ENCODE measurements at places on chromosomes 1 and 21.

GRCh38 chr1:41327383-41327999 lies 33.7 kb upstream of the FOXO6 start:
- DNase-seq = no peak

GRCh38 chr1:161989786-161990185 lies 33.9 kb downstream of the OLFML2B start:
- no peak for DNase-seq

DNA sequence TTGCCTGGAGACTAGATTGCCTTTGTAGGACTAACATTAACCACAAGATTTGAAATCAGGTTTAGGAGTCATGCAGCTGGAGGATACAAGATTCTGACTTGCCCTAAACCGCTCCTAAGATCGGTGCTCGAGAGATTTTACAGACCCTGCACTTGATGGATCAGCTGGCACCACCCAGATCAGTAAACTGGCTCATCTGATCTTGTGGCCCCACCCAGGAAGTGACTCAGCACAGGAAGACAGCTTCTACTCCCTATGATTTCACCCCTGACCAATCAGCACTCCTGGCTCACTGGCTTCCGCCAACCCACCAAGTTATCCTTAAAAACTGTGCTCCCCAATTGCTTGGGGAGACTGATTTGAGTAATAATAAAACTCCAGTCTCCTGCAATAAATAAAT lies 876 bp upstream of the CATSPERE start:
- DNase-seq = no peak

- no peak for DNase-seq
These were observed 21.2 kb upstream of the ERO1B start for GRCh38 chr1:236302941-236303340.

DNA sequence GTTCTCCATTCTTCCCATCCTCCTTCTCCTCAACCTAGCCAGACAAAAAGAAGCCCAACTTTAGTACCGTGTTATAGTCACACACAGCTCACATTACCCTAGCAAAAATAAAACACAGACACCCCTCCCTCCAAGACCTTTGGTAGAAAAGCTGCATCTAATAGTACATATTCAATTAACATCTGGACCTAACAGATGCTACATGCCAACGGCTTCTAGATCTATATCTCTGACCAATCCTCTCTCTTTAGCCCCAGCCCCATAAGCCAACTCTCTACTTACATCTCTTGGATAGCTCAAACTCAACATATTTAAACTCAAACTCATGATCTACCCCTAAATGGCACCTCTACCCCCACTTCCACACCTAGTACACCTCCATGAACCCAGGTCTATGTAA lies 233.1 kb downstream of the KCNH1 start:
- DNase-seq = no peak
